ENCODE measurements at places on chromosomes 2 and 18. TPM values are rescaled to one million over a fixed set of nuclear protein-coding genes. Genes with fewer than 3 reads are reported as not detected.

DNA sequence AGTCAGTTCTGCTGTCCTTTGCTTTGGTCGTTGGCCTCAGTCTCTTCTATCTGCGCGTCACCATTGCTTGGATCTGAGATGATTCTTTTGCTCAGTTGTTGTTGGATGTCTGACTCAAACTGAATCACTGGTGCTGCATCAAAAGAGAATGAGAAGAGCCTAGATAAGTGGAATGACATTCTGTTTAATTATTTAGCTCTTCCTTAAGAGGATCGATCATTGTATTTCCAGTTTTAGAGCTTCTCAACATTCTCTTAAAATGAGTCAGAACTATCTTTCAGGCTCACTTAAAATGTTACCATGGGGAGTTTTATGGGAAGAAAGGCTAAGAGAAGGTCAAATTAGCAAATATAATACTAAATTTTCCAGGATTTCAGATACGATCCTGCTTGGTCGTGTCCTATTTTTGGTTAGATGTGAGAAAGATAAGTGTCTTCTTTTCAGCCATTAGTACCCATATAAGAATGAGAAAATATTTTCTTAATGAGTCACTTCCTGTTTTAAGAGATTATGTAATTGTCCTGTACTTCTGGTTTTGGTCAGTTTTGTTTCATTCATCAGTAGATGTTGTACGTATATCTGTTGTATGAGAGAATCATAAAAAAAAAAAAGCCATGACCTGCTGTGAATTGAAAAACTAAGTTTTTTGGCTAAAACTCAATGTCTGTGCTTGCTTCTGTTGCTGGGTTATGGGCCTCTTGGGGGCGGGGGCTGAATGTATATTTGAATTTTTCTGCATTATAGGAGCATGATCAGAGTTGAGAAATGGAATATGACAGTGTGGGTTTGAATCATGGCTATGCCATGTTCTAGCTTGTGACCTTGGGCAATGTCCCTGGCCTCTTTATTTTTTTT, 31.6 kb upstream of the CASP10 start:
- peak; percentile 17 for DNase-seq

DNA sequence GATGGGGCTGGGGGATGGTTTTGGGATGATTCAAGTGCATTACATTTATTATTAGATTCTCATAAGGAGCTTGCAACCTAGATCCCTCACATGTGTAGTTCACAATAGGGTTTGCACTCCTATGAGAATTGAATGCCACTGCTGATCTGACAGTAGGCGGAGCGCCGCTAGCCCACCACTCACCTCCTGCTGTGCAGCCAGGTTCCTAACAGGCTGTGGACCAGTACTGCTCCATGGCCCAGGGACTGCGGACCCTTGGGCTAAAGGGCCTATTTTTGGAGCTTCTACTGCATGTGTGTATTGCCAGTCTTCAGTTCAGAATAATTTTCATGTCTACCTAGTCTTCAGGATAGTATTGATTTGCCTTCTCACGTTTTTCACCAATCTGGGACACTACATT, 165.3 kb upstream of the TWIST2 start:
- no peak for DNase-seq

- DNase-seq = no peak
These were observed at the start of gene GPC1 for GRCh38 chr2:240435457-240435947. TSS of gene GPC1 (plus strand) at chr2:240435663. CDS start at chr2:240435919, 256 bp downstream.

DNA sequence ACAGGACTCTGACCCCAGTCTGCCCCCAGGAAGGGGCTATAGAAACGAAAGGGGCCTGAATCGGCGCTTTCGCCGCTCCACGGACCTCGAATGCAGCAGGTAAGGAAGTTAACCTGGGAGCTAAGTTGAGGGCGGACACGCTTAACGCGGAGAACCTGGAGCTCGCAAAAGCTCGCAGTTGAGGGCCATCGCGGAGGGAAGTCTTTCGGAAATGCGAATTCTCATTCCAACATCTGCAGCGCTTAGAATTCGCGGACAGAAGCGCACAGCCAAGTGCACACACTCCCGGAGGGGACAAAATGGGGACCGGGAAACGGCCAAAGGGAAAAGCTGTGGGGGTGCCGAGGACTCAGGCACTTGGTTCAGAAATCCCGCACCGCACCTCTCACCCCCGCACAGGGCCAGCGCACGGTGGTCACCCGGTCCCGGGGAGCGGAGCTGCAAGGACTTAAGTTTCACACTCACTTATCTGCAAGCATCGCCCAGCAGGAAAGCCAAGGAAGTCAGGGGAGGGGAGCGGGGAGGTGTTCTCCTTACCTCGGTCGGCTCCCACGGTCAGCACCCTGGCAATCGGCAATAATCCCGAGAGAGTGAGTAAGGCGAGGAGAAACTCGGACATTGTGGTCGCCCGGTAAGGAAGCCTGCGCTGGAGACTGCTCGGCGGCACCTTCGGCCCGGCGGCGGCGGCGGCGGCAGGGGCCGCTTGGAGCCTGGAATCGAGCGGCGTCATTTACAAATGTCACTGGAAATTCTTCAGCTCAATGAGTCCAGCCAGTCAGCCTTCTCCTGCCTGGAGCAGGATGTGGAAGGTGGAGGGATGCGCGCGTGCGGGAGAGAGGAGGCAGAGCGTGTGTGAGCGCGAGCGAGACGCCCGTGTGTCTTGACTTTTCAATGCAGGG, 456 bp downstream of the LRP1B start:
- DNase-seq = no peak

DNA sequence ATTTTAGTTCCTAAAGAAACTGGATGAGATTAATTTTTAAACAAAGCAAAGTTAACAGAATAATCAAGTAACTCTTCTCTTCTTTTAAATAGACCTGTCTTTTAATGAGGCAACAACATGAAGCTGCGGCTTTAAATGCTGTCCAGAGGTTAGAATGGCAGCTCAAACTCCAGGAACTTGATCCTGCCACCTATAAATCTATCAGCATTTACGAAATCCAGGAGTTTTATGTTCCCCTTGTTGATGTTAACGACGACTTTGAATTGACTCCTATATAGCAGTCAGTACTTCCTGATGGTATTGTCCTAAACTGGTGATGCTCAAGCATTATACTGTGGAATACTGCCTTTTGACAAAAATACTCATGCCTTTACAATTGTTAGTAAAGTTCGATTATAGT, 53.7 kb upstream of the TWSG1 start:
- DNase-seq = no peak

DNA sequence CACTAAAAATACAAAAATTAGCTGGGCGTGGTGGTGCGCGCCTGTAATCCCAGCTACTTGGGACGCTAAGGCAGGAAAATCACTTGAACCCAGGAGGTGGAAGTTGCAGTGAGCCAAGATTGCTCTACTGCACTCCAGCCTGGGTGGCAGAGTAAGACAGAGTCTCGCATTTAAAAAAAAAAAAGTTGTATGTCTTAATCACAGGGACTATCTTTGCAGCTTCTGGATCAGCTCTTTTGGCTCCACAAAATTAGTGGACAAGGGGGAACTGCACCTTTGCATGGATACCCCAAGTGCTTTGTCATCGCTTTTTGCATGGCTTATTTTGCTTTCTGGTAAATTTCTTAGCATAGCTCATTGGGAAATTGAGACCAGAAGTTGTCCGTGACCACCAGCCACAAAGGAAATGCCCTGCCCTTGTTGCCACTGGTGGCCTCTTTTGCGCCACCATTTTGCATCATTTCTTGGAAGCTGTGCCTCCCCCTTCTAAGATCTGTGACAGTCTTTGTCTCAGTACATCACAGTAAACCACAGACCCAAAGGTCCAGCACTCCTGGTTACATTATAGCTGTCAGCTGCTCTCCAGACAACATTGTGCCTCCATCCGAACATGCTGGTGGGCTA, 43.9 kb upstream of the PCBP1 start:
- DNase-seq = no peak

DNA sequence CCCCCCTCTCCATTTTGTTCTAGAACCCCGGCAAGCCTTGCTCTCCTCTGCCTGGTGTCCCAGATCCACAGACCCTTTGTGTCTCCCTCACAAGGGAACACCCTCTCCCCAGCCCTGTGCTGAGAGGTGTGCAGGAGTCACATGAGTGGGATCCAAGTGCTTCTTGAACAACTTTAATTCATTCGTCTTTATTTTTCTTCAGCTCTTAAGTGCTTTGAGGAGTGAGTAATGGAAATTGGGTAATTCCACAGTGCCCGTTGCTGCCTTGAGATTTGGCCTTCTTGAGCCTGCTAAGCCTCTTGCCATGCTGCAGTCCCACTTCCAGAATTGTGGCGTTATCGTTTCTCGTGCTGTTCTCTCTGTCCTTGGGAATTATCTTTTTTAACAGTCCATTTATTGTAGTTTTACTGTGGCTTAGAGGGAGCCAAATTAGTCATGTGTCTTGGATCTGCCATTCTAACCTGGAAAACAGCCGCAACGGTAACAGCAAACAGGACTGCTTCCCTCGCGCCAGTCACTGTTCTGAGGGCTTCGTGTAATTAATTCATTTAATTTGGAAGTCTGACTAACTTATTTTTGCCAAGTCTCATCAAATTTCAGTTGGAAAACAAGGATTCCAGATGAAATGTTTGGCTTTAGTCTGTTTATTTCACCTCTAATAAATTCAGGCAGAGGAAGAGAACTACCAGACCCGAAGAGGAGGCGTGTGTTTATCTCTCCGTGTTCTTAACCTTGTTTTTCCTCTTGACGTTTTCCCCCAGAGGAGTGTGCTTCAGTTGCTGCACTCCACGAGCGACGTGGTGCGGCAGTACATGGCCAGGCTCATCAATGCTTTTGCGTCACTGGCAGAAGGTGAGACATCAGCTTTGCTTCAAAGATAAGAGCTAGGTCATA, 72.0 kb downstream of the ARMC9 start:
- DNase-seq = no peak

- DNase-seq = no peak
These were observed 48.5 kb upstream of the THOC1 start for GRCh38 chr18:316393-316792.

- DNase-seq = no peak
These were observed 62.9 kb downstream of the MIB1 start for GRCh38 chr18:21803495-21803894.

DNA sequence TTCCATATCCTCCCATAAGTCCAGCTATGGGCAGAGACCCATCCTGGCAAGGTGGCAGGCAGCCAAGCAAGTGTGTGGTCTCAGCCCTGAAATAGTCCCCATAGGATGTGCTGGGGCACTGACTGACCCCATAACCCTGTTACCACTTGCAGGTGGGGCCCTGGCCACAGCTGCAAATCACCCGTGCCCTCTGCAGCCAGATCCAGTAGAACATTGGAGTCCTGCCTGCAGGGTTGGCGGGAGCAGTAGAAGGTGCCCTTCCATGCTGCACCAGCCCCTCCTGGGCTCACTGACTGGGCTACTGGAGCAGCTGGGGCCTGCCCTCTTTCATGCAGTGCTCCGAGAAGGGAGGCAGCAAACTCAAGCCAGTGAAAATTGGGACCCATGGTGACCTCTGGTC, 112.6 kb upstream of the MCFD2 start:
- DNase-seq = no peak

DNA sequence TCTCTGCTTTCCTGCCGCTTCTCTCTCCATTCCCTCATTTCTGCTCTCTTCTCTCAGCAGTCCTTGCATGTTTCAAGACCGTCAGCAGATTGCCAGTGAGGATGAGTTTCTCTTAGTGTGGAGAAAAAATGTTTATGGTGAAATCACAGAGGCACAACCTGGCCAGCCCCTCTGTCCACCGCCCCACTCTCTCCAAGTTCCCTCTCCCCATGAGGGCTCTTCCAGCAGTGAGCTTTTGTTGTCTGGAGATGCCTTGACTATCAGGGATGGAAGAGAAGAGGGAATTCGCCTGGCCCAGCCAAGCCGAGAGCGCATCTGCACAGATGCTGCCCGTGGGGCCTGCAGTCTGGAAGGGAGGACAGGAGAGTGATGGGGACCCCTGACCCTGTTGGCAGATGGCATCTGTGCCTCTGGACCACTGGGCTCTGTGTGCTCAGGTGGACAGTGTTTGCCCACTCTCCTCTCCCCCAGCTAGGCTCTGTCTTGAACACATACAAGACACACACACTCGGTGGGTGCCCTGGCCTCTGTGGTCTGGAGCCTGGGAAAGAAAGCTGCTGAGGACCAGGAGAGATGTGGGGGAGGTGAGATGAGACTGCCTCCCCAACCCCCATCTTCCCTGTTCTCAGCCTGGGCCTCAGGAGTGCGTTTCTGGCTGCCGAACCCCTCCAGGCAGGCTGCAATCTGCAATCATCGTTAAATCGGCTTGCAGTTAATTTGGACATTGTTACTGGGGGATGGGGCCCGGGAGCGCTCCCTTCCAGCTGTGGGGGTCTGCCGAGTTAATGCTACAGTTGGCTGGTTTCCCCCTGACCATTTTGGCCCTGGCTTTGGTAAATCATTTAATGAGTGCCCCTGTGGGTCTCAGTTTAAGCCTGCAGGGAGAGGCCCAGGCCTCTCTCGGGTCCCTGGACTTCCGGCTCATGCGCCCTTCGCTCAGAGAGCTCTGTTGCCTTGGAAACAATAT, 4.5 kb downstream of the ITM2C start:
- DNase-seq = peak; percentile 10

CHRNG gene
- total RNA-seq = 1.6 TPM

LIMS3 gene
- 5.9 TPM for total RNA-seq

DYSF gene
- total RNA-seq = 23.2 TPM

CAPN14 gene
- 0.49 TPM for total RNA-seq

PNO1 gene
- 13.1 TPM for total RNA-seq

Data from skin of body (tissue), 3 donors.